H4 (cell line): ENCODE measurements at places on chromosomes 7 and 10. TPM values are rescaled to one million over a fixed set of nuclear protein-coding genes. Genes with fewer than 3 reads are reported as not detected.

IFIT1B gene
- 0.12 TPM in 1 of 2 replicates, not detected in the other for total RNA-seq

POU6F2 gene
- total RNA-seq = 0.35 and 0.41 TPM in 2 replicates

SLC13A1 gene
- not detected in 2 replicates for total RNA-seq

NODAL gene
- not detected in 2 replicates for total RNA-seq

NRF1 gene
- total RNA-seq = 13.9 and 16.9 TPM in 2 replicates

SDK1 gene
- total RNA-seq = 5.1 and 7.4 TPM in 2 replicates
